Fibroblast of the conjunctiva (primary cell): ENCODE measurements at places on chromosomes 1 and 21.

DNA sequence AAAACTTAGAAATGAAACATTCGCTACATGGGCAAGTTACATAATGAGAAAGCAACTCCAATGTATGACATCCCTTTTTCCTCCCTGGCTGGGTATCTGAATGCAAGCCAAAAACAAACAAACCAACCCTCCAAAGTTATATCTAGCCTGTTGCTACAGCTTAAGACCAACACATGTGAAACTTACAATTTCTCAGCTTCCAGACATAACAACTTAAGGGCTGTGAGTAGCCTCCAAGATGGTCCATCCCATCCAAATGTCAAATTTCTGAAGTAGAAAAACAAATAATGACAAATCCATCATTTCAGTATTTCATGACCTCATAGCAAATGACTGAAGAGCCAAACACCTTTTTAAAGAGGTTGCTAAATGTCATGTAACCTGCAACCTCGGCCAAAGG is 19.9 kb downstream of the SETD4 start:
- no peak for DNase-seq

DNA sequence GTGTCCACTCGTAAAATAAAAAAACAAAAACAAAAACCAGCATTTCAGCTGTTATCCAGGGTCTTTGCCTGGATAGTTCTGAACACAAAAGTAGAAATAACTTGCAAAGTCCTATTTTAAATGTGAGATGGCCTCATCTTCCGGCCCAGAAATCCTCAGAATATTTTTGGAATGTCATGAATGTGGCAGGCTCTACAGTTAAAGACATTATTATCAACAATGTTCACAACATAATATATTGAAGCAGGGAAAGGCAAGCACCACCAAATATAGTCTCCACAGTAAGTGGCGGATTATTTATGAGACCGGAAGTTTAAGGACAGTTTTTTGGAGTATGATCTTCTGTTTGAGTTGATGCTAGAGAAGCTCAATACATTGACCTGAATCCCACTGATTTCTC is 1.2 kb upstream of the C1orf198 start:
- DNase-seq, result no peak

DNA sequence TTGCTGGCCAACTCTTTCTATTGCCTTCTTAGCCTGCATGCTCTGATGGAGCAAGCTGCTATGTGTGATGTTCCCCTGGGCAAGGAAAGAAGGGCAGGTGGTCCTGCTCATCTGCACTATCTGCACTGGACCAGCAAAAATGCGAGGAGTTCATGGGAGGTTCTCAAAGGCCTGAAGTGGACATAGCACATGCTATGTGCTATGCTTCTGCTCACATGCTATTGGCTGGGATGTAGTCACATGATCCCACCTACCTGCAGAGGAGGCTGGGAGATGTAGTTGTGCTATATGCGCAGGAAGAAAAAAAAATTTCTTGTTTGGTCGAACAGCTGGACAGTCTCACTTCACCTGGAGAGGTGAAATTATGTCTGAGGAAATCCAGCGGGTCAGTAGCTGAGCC is 587.7 kb downstream of the MATN1 start:
- no peak for DNase-seq

DNA sequence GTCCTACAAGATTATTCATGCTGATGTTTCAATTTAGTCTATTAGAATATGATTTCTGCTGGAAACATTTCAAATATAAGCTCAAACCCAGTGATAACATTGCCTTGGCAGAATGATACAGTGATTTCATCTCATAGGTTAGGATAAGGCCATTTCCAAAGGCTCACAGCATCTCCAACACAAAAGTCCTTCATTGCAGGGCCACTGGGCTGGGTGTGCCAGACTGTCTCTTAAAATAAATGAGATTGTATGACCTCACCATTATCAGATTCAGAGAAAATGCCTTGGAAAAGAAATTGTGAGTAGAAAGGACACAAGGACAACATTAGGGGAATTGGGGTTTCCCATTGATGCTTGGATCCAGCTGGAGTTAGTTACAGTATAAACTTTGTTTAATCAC is 30.4 kb downstream of the NGF start:
- DNase-seq, result no peak
